ENCODE measurements at places on chromosomes 7 and 10. TPM values are rescaled to one million over a fixed set of nuclear protein-coding genes. Genes with fewer than 3 reads are reported as not detected.

Gene COL28A1
- total RNA-seq = 0.22 TPM

Gene CEP41
- total RNA-seq = 12.8 TPM

Gene ERVW-1
- not detected for total RNA-seq

Gene TMEM130
- 2.9 TPM for total RNA-seq

Gene MYPN
- not detected for total RNA-seq

Gene MRPL43
- total RNA-seq = 74.1 TPM

Gene FAM171A1
- total RNA-seq = 42.1 TPM

GRCh38 chr10:71398976-71399375 is 2.3 kb downstream of the CDH23 start:
- DNase-seq = no peak

DNA sequence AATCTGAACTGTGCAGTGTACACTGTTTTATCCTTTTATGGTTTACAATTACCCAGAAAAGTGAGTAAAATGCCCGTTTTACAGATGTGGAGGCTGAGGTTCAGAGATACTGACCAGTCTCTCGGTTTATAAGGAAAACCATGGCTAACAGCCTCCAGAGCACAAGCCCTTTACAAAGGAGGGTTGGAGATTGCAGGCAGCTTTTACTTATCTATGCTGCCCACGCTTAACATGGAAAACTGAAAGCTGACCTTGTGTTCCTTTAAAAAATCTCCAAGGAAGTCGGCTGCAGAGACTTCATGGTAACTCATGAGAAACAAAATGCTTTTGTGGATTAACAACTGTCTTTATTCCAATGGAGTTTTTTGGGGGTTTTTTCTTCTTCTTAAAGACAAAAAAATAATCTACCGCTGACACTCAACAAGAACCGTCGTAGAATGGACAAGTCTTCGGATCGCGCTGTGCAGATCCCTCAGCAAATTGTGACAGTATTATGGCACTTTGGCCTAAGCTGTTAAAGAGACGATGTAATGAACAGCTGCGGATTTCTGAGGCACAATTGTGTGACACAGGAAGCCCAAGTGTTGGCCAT is 654 bp upstream of the SLF2 start:
- no peak for DNase-seq

DNA sequence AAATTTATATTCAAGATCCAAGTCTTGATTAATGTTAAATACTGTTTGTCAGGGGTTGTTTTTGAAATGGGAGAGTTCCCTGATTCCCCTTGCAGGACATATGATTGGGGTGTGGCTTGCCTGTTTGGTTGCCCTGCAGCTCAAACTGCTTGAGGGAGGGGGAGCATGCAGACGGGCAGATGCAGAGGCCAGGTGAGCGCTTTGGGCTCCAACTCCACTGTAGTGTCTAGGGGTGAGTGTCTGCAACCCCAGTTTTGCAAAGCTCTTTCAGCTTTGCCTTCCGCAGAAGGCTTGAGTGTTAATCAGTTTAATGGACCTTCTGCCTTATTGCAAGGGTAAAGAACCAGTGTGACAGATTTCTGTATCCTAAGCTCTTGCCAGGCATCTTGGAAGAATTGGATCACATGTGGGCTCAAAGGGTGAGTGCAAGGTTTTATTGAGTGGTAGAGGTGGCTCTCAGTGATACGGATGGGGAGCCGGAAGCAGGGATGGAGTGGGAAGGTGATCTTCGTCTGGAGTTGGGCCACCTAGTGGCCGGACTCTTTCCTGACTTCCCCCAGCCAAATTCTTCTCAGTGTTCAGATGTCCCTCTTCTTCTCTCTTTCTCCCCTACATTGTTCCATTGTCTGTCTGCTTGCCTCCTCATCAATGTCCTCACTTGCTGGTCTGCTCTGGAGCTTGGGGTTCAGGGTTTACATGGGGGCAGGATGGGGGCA is 479.7 kb downstream of the ATRNL1 start:
- no peak for DNase-seq

DNA sequence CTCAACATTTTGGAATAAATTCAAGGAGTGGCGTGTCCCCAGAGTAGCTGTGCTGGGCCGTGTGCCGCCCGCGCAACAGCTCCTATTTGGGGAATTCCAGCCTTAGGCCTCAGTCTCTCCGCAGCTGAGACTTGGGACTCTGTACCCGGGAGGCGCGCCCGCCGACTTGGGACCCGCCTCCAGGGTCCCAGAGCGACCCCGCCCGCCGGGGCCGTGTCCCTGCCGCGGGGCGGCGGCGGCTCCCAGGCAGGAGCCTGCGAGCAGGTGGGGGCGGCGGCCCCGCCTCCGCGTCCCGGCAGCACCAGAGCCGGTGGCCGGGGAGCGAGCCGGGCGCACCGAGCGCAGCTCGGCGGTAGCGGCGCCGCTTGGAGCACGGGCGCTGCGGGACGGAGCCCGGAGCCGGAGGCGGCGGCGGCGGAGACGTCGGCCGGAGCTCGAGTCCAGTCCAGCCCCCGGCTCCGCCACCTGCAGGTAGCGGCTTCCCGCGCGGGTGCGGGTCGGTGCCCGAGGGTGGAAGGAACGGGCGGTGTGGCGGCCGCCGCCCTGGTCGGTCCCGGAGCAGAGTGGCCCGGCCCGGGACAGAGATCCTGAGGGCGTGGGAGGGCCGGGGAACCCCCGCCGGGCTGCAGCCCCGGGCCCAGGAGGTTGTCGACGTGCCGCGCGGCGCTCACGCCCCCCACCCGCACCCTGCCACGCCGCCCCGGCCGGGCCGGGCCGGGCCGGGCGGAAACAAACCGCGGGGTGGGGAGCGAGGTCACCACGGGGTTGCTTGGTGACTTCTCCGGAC is at the start of gene WIPF3:
WIPF3 (plus strand) TSS at position 301 of the 787 bp plus-strand sequence. CDS start 28,217 bp downstream, outside the sequence.
- DNase-seq = peak; percentile 80

GRCh38 chr7:42319631-42320030 is 82.6 kb upstream of the GLI3 start:
- no peak for DNase-seq

DNA sequence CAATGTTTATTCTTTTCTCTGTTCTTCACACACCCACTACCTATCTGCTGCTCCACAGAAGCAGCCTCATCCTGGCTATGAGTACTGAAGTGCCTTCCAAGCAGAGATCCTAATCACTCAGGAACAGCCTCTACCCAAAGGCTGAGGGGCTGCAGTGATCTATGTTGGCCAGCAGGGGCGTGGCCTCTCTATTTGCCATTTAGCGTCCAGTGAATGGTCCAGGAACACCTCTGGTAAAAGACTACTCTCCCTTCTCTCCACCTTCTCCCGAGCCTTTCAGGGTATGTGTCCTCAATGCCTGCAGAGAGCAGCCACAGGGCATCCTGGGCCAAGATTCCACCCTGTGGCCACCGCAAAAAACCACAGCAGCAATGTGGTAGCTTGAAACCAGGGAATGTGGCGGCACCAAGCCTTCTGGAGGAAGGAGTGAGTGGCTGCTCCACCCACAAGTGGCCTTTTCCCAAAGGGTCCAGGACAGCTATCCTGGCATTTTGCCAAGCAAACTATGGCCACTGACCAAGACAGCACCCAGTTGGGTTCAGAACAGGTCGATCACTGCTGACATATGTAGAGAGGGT is 70.9 kb downstream of the SYPL1 start:
- DNase-seq = peak; percentile 80

DNA sequence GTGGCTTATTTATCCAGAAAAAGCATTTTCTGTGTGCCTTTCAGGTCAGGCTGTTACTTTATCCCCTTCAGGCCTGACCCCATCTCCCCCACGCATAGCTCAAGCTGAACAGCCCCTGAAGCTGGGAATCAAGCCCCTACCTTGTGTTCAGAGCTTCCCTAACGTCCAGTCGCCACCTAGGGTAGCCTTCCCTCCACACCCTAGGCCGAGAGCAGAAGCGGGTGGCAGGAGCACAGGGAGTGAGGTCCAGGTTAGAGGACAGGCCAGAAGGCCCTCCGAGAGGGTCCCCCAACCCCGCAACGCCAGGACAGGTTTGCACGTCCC is 479 bp upstream of the SEMA4G start:
- DNase-seq = no peak

DNA sequence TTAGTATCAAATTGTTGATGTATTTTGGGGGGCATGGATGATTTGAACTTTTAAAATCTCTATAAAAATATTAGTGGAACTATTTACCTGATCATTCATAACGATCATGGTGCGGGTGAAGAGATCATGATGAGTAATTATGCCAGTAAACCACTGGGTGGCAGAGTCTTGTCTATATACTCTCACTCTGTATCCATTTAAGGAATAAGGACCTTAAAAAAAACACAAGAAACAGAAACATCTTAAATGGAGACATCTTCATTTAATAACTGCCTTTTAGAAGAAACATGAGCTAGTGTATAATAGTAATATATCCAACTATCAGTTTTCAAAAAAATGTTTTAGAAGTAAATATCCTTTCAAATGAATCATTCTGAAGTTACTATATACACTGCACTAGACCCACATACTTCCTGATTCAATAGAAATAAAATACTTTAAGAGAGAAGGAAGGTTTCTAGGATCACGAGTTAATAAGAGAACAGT is 84.0 kb downstream of the NRBF2 start:
- no peak for DNase-seq

DNA sequence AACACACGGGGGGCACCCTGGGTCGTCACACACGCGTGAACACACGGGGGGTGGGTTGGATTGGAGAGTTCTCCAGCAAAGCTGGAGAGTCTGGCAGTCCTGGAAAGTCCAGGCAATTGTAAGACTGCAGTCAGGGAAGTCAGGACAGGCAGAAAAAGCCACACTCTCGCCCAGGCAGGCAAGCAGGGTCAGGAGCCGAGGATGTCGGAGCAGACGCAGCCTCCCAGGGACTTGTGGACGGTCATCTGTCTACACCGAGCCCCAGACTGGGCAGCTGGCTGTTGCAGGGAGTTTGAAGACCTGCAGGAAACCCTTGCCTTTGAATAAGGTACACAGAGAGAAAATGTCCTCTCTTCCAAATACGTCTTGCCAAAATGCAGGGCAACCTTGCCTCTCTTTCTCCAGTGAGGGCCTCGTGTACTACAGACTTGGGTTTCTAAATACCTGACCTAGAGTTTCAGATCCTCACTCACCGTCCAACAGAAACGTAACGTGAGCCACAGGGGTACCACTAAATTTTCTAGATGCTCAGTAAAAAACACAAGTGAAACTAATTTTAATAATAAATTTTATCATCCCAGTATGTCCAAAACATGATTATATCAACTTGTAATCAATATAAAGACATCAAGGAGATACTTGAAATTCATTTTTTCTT is 176.7 kb downstream of the ADARB2 start:
- DNase-seq = no peak

- no peak for DNase-seq
Measured at GRCh38 chr7:30658479-30659074, 23.7 kb downstream of the CRHR2 start.

DNA sequence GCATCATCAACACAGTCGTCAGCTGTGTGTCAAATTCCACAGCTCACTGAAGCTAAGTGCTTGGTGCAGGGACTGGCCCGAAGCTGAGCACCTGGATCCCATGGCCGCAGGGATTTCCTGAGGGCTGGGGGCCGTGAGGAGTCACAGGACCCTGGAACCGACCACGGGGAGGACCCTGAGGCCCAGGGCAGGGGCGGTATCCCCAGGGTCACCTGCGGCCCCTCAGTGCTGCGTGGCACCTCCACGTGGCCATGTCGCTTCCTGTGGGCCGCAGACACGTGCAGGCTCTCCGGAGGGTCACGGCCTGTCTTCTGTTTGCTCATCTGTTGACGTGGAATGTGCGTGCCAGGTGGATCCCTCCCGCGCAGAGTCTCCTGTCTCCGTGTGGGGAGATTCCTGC is 53.4 kb downstream of the NKX6-2 start:
- DNase-seq = no peak

DNA sequence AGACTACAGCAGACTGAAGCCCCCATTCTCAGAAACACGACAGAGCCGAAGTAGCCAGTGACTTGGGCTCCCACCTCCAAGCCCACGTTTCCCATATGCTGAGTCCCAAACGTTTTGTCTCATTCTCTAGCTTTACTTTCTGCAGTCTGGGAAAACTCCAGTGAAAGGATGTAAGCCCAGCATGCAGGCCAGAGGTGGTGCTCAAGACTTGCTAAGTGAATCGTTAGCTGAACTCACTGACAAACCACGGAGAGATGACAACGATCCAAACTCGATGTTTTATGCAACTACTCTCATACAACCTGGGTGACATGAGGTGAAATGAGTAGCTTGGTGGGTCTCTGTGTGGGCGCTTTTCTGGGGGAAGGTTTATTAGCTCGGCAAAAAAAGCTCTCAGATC is 731.8 kb downstream of the SUGCT start:
- DNase-seq = no peak

- peak; percentile 40 for DNase-seq
Measured at GRCh38 chr10:1137499-1138163, 81.4 kb downstream of the WDR37 start.

DNA sequence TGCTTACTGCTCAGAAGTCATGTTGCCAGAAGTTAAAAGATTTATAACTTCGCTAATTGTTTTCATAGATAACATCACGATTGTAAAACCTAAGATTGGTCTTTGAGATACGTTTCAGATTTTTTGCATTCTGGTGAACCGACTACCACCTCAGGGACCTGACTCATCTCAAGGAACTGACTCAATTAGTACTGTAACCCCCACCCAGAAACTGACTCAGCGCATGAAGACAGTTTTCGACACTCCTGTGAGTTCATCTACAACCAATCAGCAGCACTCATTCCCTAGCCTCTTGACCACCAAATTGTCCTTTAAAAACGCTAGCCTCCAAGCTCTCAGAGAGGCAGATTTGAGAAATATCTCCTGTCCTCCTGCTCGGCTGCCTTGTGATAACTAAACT is 72.3 kb downstream of the ELMO1 start:
- DNase-seq = no peak

DNA sequence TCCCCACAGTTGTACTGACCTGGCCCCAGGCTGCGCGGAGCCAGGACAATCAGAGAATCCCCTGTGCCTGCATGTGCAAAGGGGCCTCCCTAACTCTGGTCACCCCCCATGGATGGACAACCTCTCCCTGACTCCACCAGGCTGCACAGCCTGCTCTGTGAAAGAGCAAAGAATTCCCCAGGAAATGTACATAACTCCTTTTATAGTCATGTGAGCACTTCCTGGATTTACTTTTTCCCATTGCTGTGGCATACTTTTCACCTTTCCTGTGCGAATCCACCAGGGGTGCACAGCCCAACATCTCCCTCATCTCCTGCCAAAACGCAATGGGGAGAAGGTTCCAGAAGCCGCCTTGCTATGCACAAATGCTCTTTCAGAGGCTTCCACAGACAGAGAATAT is 27.9 kb downstream of the FGFR2 start:
- DNase-seq = no peak

DNA sequence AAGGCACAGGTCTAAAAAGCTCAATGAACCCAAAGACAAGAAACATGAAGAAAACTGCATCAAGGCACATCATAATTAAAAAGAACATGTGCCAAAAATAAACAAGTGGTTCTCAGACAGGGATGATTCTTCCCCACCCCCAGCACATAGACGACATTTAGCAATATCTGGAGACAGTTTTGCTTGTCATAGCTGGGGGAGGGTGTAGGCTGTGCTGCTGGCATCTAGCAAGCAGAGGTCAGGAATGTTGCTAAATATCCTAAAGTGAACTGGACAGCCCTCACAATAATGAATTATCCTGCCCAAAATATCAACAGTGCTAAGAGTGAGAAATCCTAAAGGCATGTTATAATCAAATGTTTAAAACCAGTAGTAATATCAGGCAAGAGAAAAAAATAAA is 122.6 kb downstream of the MICU1 start:
- no peak for DNase-seq

- no peak for DNase-seq
Measured at GRCh38 chr7:5767066-5767465, 14.4 kb downstream of the RNF216 start.
